ENCODE measurements at places on chromosomes 12 and 14. TPM values are rescaled to one million over a fixed set of nuclear protein-coding genes. Genes with fewer than 3 reads are reported as not detected.

Gene ADCY6
- 7.1 TPM for total RNA-seq

Gene KCNMB4
- 22.2 TPM for total RNA-seq

Gene ETFBKMT
- total RNA-seq, result 0.78 TPM

Gene GPR84
- not detected for total RNA-seq

Gene GALNT9
- 0.45 TPM for total RNA-seq

Gene GARIN6
- total RNA-seq, result not detected

Gene KRT85
- total RNA-seq, result not detected

Gene PLA2G1B
- total RNA-seq, result not detected

Gene TAMALIN
- total RNA-seq, result 2.2 TPM

Gene OVCH1
- not detected for total RNA-seq

Gene MAP1LC3B2
- 2.8 TPM for total RNA-seq

Gene HIP1R
- total RNA-seq, result 33.6 TPM

Gene LRIG3
- 51.7 TPM for total RNA-seq

Gene MYF5
- not detected for total RNA-seq

Gene WDHD1
- 70.4 TPM for total RNA-seq

Gene TESPA1
- not detected for total RNA-seq

Gene HSPA2
- total RNA-seq, result 21.4 TPM

Gene HNF1A
- total RNA-seq, result not detected

Gene SIX1
- not detected for total RNA-seq

Gene USP30
- total RNA-seq, result 12.5 TPM

Gene TPPP2
- not detected for total RNA-seq

Gene ACSS3
- 18.3 TPM for total RNA-seq

Gene C12orf50
- not detected for total RNA-seq

Gene APOF
- not detected for total RNA-seq

Gene POTEG
- total RNA-seq, result not detected

Gene NTS
- total RNA-seq, result 219 TPM

Gene TCL1B
- total RNA-seq, result 18.5 TPM

Gene TXNRD1
- total RNA-seq, result 180 TPM

Gene TM7SF3
- total RNA-seq, result 56.3 TPM

All from H7 (cell line).